Tracheal epithelial cell (primary cell): ENCODE measurements at places on chromosomes 2 and 18. TPM values are rescaled to one million over a fixed set of nuclear protein-coding genes. Genes with fewer than 3 reads are reported as not detected.

ALKAL2 gene
- total RNA-seq = 2.2 TPM in 1 of 2 replicates, not detected in the other

PSMA8 gene
- not detected in 2 replicates for total RNA-seq

NBEAL1 gene
- total RNA-seq = 43.4 and 57.1 TPM in 2 replicates

INHBB gene
- total RNA-seq = 0.21 and 0.24 TPM in 2 replicates

ADD2 gene
- 0.24 TPM in 1 of 2 replicates, not detected in the other for total RNA-seq

CRYGD gene
- not detected in 2 replicates for total RNA-seq

CD8B gene
- total RNA-seq = 0.24 TPM in 1 of 2 replicates, not detected in the other

GPR45 gene
- total RNA-seq = not detected in 2 replicates

KCNK3 gene
- total RNA-seq = 4.3 TPM in 1 of 2 replicates, not detected in the other

CNTNAP5 gene
- not detected in 2 replicates for total RNA-seq

TMEM17 gene
- total RNA-seq = 1.1 and 1.2 TPM in 2 replicates

ZNF385B gene
- total RNA-seq = not detected in 2 replicates

WDR12 gene
- 38.6 and 48.8 TPM in 2 replicates for total RNA-seq

PROKR1 gene
- total RNA-seq = not detected in 2 replicates

TUBA4B gene
- total RNA-seq = not detected in 2 replicates

DSC2 gene
- 65.4 and 69.6 TPM in 2 replicates for total RNA-seq

ABCB11 gene
- total RNA-seq = under 0.01 TPM in 1 of 2 replicates, not detected in the other

NPAS2 gene
- 10.1 and 31.8 TPM in 2 replicates for total RNA-seq

CABYR gene
- total RNA-seq = 1.9 and 2.3 TPM in 2 replicates
